ENCODE measurements at places on chromosomes 12 and 14.

GRCh38 chr12:65334521-65334920 lies 56.0 kb downstream of the MSRB3 start:
- no peak for DNase-seq

GRCh38 chr12:131348231-131348630 lies 362.7 kb upstream of the SFSWAP start:
- no peak for DNase-seq

- DNase-seq, result no peak
Measured at GRCh38 chr14:57612946-57613345, 119.3 kb upstream of the CCDC198 start.

DNA sequence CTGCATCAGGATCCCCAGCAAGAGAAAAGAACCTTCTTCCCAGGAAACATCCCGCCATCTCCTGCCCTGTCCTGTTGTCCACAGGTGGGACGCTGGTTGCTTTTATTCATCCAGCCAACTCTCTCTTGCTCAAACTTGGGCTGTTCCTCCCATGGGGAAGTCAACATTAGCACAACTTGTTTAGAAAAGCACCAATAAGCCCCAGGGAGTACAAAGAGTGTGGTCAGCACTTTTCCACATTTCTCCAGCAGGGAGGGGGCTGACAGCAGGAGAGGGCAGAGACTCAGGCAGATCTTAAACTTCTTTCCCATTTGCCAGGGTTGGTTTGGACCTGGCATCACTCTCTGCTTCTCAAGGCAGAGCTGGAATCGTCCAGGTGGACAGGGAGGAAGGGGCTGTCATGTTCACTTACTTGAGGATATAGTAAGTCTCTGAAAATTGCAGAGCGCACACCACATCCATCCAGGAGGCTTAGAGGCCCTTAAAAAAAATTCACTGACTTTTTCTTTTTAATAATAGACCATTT lies 74.9 kb downstream of the RBM19 start:
- no peak for DNase-seq

DNA sequence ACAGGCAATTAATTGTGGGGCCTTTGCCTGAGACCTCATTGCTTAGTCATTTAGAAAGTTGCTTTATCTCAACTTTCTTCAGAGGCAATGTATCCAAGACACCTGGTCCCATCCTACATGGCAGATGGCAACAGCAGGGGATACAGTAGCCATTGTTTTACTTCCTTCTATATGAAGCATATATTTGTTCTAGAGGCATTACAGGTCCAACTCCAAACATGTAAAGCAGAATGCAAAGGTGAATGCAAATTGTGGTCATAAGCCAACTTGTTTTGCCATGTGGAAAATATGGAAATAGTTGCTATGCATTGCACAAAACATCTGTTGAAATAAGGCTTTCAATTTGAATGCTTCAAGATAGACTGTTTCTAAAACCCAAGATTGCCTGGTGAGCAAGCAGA lies 109.8 kb upstream of the BCAT1 start:
- DNase-seq, result no peak

GRCh38 chr14:51398898-51399297 lies 158.9 kb downstream of the TMX1 start:
- DNase-seq, result no peak

GRCh38 chr14:75156901-75157300 lies 19.5 kb downstream of the TMED10 start:
- no peak for DNase-seq

- DNase-seq, result no peak
Measured at GRCh38 chr14:53952533-53952932, 4.1 kb downstream of the BMP4 start.

All from neural crest cell (in vitro differentiated cells).